Uterus (tissue), 4 donors: ENCODE measurements at places on chromosomes 11 and 22. TPM values are rescaled to one million over a fixed set of nuclear protein-coding genes. Genes with fewer than 3 reads are reported as not detected.

GRCh38 chr11:30852645-30853044, 266.5 kb upstream of the MPPED2 start:
- H3K27ac ChIP-seq: no peak overlapping the region
- DNase-seq: no peak
- H3K27me3 ChIP-seq: no peaks in the 10 kb centered on the region
- H3K4me3 ChIP-seq: no peak overlapping the region

DNA sequence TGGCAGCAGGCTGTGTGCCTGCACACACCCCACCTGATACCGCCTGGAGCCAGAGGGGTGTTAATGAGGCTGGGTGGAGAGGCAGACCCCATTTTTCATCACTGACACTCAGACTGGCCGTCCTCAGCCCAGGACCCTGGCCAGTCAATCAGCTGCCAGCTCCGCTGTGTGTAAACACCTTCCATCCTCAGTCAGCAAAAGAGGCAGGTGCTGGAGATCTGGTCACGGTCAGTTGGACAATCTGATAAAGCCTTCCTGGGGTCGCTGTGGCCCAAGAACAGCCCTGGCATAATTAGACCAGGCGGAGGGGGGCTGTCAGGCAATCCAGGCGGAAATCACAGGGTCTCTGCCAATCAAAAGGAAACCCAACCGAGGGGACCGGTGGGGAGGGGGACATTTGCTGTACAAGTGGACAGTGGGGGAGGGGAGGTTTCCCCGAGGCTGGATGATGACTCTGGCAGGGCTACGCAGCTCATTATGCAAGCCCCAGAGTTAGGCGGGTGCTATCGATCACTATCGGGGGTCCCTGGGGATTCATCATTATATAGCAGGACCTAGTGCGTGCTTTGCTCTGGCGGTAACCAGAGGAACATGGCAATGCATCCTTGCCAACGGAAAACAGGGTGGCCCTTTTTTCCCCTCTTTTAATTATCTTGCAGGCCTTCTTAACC, 72.9 kb downstream of the ABTB2 start:
- H3K4me1 ChIP-seq: no peaks in the 10 kb centered on the region
- H3K4me3 ChIP-seq: no peak overlapping the region
- no peak for DNase-seq

The TTC36 gene
- total RNA-seq: 1.8 TPM

The TUB gene
- 53.9 TPM for total RNA-seq

The SPTBN2 gene
- total RNA-seq: under 0.01 TPM

The ENTHD1 gene
- 0.14 TPM for total RNA-seq

The OR51B4 gene
- not detected for total RNA-seq

- no peak overlapping the region for H3K4me3 ChIP-seq
- no peak for DNase-seq
- no peak overlapping the region for H3K27ac ChIP-seq
- H3K36me3 ChIP-seq: no peaks in the 10 kb centered on the region
Measured at GRCh38 chr11:103673773-103674172, 362.7 kb upstream of the DDI1 start.

The PTPRCAP gene
- 0.29 TPM for total RNA-seq
